ENCODE measurements at places on chromosomes 16 and 17. TPM values are rescaled to one million over a fixed set of nuclear protein-coding genes. Genes with fewer than 3 reads are reported as not detected.

The GRAPL gene
- 3.9 TPM for polyA plus RNA-seq

The TBC1D3G gene
- polyA plus RNA-seq = not detected

The MYO15B gene
- 1.2 TPM for polyA plus RNA-seq

DNA sequence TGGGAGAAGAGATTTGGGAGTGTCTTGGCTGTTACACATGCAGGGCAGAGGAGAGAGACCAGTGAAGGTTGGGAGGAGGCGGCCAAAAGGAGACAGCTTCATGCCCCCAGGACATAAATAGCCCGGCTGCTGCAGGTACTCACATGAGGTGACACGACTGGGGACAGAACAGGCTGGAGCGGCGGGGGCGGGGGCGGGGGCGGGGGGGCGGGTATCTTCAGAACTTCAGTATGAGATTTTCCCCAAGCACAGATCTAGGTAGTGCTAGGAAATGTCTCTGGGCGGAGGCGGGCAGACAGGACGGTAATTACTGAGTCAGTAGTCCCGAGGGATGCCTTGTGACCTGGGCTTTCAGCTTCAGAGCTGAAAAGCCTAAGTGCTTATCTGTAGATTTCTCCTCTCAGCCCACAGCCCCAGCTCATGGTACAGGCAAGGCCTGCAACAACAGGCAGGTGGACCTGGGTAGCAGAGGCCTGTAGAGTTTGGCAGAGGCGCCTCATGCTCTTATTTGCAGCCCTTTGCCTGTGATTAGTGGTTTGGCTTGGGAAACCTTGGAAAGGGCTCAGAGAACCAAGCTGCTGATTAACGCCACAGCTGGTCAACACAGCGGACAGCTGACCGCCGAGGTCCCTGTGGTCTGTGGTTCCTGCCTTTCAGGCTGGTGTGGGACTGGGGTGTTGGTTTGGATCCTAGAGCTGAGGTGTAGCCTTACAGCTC, 24.5 kb downstream of the UNK start:
- DNase-seq = no peak

- no peak for DNase-seq
These were observed 2.0 kb downstream of the TMEM208 start for GRCh38 chr16:67228905-67229304.
